Foreskin keratinocyte (primary cell): ENCODE measurements at places on chromosomes 7 and 10. TPM values are rescaled to one million over a fixed set of nuclear protein-coding genes. Genes with fewer than 3 reads are reported as not detected.

Gene EBLN1
- total RNA-seq: not detected in 2 replicates

Gene GDF2
- total RNA-seq: not detected in 2 replicates

- no peak for DNase-seq
These were observed 107.8 kb downstream of the AUTS2 start for GRCh38 chr7:69706070-69706469.

Gene H2BK1
- not detected in 2 replicates for total RNA-seq

DNA sequence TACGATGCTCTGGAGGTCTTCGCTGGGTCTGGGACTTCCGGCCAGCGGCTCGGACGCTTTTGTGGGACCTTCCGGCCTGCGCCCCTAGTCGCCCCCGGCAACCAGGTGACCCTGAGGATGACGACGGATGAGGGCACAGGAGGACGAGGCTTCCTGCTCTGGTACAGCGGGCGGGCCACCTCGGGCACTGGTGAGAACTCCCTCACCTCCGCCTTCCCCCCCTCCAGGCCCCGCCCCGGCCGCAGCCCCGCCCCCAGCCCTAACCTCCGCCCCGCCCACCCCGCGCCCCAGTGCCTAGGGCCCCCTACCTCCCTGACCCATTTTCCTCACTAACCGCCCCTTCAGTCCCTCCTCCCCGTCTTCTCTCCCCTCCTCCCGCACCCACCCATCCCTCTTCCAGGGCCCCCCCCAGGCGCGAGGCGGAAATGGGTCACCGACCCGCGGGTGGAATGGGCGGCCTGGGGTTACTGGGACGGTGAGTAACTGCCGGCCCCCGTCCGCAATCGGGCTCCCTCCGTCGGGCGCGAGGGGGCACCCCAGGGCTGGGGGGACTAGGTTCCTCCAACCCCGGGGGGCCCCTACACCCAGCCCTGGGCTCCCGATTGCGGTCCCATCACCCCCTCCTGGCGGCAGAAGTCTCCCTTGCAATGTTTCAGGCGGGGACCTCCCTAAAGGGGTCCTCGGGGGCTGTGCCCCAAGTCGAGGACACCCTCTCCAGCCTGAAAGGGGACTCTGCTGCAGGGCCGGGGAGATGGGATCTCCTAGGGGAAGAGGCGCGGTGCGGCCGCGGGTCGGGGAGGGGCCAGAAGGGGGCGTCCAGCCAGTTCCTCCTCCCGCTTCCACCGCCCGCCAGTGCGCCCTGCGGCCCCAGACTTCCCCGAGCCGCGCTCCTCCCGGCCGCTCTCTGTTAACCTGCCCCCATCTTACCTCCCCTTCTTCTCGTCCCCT lies 2.1 kb downstream of the PCOLCE start:
- DNase-seq: no peak

GRCh38 chr7:40815512-40815911 lies 680.7 kb downstream of the SUGCT start:
- DNase-seq: peak; percentile 86

Gene IQCE
- total RNA-seq: 12.2 and 13.2 TPM in 2 replicates
